ENCODE measurements at places on chromosomes 4 and X. TPM values are rescaled to one million over a fixed set of nuclear protein-coding genes. Genes with fewer than 3 reads are reported as not detected.
A peak's percentile ranks its signal among the peaks of the same experiment; 100 is the strongest.

GRCh38 chrX:124362072-124362471, 15.7 kb downstream of the SH2D1A start:
- DNase-seq = no peak

DNA sequence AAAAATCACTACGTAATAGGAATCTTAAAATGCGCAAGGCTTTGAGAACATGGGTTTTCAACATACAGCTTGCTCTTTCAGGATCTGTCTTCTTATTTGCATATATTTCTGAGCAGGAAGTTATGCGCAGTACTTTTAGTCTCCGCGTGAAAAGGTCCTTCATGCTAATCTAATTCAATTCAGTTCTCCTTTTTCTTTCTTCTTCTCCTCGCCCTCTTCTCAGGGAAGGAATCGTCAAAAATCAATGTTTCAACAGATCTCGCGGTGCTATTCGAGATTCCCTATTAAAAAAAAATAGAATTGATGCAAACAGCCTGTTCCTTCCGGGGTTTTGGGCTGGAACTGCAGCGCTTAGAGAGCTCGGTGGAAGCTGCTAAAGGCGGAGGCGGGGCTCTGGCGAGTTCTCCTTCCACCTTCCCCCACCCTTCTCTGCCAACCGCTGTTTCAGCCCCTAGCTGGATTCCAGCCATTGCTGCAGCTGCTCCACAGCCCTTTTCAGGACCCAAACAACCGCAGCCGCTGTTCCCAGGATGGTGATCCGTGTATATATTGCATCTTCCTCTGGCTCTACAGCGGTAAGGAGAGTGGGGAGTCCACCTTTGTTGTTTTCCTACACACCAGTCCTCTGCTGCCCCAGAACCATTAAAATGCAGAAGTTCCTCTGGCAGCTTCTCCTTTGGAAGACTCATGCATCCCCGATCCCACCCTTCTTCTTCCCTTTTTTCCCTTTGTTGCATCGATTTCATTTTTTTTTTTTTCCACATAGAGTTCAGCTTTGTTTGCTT, at the start of the genes HMGN5 and SH3BGRL:
Gene HMGN5, minus strand, starts transcription at position 243 of the 785 bp plus-strand sequence. CDS start 80,364 bp downstream, outside the sequence.
Gene SH3BGRL, plus strand, starts transcription at position 432 of the 785 bp plus-strand sequence. Its CDS starts 99 bp downstream, at position 531.
- peak; percentile 81 for DNase-seq

Gene TKTL2
- total RNA-seq = not detected

Gene SMPX
- not detected for total RNA-seq

DNA sequence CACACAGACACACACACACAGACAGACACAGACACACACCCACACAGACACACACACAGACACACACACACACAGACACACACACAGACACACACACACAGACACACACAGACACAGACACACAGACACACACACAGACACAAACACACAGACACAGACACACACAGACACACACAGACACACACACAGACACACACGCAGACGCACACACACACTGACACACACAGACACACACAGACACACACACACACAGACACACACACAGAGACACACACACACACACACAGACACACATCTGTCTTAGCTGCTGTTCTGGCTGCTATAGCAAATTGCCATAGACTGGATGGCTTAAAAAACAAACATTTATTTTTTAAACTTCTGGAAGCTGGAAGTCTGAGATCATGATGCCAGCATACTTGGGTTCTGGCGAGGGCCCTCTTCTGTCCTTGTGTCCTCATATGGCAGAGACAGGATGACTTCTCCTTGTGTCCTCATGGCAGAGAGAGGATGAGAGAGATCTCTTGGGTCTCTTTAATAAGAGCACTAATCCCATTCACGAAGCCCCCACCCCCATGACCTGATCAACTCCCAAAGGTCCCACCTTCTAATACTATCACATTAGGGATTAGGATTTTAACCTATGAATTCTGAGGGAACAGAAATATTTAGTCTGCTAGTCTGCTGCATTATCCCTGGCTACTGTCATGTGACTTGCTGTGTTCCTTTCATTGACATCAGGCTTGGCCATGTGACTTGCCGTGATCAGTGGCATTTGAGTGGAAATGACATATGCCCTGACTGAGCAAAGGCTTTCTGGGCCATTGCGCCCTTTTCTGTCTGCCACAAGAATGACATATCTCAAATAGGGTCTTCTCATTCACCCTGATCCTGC, 32.7 kb upstream of the RASGEF1B start:
- DNase-seq = no peak

DNA sequence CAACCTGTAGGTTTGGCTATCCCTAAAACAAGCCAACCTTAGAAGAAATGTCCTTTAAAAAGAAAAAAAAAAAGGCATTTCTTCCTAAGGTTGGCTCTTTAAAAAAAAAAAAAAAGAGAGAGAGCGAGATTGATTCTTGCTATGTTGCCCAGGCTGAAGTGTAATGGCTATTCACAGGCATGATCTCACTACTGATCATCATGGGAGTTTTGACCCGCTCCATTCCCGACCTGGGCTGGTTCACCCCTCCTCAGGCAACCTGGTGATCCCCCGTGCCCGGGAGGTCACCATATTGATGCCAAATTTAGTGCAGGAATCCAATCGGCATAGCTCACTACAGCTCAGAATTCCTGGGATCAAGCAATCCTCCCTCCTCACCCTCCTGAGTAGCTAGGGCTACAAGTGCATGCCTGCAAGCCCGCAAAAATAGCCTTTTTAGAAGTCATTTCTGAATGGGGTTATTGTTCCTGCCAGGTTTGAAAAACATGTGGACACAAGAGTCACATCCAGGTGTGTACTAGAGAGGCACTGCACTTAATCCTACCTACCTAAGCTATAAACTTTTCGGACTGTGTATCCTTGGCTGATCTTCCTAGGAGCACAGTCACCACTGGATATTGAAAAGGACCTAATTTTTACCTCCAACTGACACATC, 61.4 kb upstream of the ZCCHC13 start:
- no peak for DNase-seq

DNA sequence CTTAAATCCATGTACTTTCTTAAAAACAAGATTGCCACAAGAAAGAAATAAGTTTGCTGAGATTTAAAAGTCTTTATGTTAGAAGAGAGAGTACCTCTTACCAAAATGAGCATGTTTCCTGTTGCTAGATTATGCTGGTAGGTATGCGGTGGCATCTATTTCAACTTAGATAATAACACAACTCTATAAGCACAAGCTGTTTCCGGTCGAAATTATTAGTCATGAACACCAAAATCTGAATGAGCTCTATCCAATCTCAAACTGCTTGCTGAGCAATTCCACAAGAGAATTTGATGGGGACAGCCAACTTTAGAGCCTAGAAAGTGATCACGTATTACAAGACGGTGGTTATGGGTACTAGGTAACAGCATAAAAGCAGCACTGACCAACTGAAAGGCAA, 49.3 kb downstream of the CBR4 start:
- DNase-seq = no peak

Measured in neural progenitor cell (in vitro differentiated cells).